ENCODE measurements at places on chromosomes 12 and 14.

DNA sequence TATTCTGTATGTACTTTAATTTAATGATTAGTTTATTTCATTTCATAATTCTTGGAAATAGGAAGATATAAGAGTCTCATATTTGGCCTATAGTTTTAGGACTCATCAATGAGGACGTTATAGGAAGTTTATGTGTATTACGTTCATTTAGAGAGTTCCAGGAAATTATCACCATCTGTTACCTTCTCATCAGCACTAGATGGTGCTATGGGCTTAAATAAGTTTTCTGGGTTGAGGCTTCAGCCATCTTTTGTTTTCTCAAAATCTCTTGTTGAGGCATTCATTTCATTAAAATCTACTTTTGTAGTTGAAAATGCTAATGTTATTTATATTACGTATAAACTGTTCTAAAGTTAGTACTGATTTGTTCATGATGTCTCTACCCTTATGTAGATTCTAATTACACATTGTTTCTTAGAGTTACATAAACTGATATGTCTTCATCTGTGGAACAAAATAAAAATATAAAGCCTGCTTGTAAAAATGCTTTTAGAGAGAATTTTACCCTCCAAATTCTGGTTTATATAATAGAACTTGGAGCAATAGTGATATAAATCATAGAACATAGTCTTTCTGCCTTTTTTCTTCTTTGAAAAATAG, 89.2 kb downstream of the CFAP54 start:
- peak; percentile 14 for DNase-seq

DNA sequence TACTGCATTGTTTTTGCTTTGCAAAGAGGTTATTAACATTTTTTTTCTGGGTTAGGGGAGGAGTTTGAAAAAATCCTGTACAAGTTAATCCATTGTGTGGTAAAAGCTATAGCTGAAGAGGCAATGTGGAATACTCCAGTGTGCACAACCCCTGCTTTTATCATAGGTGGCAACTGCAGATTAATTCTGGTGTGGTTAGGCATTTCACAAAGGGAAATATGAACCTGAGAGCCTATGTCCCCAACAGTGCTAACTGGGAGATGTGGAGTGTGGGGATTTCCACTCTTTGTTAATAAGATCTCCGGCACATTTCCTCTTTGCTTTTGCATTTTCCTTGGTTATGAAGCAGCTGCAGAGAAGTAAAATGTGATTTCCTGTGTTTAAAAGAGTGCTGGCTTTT, 33.6 kb downstream of the PRORP start:
- no peak for DNase-seq

GRCh38 chr12:116565963-116566362, 6.8 kb downstream of the MAP1LC3B2 start:
- no peak for DNase-seq

DNA sequence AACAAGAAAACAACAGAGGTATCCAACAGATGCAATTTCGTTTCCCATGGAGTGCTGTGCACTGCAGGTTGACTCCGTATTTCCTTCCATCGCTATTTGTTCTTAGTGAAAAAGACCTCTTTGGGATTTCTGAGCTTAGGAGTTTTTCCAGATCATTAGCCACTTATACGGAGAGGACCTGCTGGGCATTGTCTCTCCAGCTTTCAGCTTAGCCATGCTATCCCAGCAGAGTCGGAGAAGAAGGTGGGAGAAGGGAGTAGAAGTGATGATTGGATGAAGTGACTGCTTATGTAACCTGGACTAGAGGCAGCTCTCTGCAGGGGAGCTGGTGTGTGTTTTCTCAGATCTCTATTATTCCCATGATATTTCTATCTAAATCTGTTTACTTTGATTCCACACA, 737.7 kb downstream of the DIO2 start:
- no peak for DNase-seq

DNA sequence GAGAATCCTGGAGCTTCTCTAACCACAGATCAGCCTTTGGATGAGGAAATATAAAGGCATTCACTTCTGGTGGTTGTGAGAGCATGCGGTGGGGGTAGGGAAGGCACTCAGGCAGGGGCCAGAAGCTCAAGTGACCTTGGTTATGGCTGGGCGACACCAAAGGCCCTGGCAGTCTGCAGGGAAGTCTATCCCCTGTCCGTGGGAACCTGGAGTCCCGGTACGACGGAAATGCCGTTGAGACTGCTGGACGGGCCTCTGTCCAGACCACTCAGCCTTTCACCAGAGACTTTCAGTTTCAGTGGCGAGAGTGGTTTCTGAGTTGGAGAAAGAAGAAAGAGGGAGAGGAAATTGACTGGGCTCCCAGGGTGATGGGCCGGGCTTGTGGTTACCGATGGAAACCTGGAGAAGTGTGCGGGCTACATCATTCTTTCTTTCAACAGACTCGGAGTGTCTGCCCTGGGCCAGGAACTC, 20.9 kb downstream of the ISCA2 start:
- peak; percentile 12 for DNase-seq

DNA sequence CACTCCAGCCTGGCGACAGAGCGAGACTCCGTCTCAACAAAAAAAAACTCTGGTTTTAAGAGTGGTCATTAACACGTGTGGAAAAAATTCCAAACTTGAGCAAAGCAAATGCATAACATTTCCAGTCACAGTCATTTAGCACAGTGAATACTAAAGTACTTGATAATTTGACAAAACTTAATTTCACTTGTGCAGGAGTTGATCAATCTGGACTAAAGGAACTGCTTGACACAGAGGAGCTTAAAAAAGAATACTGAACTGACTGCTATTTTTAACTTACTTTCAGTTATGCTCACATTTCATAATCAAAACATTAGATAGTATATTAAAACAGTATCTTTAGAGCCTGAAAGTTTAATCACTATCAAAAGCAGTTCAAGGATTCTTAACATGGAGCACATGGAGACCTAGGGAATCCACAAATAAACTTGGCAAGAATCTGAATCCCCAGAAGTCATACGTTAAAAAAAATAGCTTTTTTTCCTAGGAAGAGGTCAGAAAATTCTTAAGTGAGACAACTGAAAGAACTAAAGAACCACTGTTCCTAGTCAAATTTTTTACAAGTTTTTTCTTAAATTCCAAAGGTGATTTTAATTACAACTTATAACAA, 7.4 kb downstream of the UBE2N start:
- no peak for DNase-seq

DNA sequence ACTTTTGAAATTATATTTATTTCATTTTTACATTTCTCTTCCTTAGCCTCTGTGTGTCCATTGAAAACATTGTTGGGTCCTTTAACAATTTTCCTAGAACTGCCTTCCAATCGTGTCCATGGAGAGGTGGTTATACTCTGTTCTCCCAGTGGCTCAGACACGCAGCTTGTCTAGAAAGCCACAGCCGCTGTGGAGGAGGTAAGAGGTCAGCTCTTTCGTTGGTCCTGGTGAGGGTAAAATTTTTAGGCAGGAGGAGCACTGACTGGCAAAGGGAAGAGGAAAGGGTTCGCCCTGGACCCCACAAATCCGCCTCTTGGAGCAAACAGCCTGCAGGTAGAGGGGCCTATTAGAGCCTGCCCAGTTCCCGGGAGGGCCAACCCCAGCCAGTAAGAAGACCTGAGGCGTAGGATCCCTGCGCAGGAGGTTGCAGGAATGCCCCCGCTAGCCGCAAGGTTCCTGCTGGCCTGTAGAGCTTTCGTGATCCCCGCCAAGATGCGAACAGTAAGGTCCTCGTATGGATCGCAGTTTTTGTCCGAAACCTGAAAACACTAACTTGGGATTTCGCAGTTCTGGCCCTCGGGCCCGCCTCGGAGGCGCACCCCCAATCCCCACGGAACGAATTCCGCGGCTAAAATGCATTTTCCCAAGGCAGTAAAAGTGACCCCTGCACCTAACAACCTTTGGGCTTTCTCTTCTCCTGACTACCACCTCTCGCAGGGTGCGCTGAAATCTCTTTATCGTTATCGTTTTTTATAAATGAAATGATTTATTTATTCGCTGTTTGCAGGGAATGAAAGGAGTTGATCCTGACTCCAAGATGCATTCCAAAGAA, 7.5 kb upstream of the PAX9 start:
- DNase-seq: no peak

DNA sequence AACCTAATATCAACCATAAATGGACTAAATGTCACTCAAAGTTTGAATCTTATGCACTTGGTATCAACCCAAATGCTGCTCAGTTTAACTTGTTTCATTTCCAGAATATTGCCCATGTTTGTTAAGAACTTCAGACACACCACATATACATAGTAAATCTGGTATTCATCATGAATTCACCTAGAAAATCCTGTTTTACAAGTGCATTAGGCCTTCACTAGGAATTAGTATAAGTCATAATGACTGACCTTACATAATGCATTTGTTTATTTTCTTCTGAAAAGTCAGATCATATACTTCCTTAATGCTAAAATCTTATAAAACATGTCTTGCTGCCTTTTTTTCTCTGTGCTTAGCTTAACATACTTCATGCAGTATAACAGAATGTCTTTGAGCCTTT, 66.1 kb downstream of the ABCD2 start:
- no peak for DNase-seq

DNA sequence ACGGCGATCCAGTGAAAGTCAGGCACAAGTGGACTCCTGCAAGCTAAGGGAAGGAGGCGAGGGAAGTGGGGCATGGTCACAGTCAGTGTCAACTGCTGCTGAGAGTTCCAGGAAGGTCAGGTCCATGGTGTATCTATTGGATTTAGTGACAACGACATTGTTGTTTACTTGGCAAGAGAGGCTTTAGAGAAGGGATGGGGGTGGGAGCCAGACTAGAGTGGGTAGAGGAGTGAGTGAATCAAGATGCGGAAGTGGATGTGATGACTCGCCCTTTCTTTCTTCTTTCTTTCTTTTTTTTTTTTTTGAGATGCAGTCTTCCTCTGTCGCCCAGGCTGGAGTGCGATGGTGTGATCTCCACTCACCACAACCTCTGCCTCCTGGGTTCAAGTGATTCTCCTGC, 12.5 kb downstream of the P2RX7 start:
- no peak for DNase-seq

- no peak for DNase-seq
Observed at GRCh38 chr14:26598672-26599131, 869 bp upstream of the NOVA1 start.

DNA sequence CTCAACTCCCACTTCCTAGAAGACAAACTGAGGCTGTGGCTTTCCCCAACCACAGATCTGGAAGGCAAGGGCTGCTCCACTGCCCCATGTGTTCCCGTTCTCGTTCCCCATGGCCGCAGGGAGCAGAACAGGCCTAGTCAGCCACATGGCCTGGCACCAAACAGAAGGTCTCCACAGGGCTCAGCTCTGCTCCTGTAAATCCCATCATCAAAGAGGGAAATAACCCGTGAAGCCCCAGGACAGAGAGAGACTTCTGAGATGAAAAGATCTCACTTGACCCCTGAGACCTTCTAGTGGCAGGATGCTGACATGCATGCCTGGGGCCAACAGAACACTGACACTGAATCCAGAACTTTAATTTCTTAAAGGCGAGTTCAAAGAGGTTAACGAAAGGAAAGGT, 68.9 kb downstream of the BCL11B start:
- no peak for DNase-seq

GRCh38 chr12:112418273-112418607, 507 bp upstream of the PTPN11 start:
- no peak for DNase-seq

DNA sequence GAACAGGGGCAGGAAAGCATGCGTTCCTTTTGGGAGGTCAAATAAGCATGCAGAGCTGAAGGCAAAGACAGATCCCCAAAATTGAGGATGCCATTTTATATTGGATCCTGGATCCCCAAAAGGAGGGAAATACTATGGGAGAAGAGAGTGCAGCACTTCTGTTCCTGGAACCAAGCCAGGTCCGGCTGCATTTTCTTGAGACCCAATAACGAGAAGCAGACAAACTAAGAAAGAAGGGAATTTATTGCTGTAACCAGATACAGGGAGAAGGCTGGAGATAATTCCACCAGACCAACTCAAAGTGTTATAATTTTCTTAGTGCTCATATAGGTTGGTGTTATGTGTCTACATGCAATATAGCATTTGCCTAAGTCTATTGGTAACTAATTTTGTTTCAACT, 60.8 kb downstream of the PDE6H start:
- no peak for DNase-seq

- DNase-seq: no peak
Observed at GRCh38 chr12:103697971-103698751, 111.1 kb downstream of the STAB2 start.

GRCh38 chr12:131460520-131460919, 250.4 kb upstream of the SFSWAP start:
- DNase-seq: no peak

DNA sequence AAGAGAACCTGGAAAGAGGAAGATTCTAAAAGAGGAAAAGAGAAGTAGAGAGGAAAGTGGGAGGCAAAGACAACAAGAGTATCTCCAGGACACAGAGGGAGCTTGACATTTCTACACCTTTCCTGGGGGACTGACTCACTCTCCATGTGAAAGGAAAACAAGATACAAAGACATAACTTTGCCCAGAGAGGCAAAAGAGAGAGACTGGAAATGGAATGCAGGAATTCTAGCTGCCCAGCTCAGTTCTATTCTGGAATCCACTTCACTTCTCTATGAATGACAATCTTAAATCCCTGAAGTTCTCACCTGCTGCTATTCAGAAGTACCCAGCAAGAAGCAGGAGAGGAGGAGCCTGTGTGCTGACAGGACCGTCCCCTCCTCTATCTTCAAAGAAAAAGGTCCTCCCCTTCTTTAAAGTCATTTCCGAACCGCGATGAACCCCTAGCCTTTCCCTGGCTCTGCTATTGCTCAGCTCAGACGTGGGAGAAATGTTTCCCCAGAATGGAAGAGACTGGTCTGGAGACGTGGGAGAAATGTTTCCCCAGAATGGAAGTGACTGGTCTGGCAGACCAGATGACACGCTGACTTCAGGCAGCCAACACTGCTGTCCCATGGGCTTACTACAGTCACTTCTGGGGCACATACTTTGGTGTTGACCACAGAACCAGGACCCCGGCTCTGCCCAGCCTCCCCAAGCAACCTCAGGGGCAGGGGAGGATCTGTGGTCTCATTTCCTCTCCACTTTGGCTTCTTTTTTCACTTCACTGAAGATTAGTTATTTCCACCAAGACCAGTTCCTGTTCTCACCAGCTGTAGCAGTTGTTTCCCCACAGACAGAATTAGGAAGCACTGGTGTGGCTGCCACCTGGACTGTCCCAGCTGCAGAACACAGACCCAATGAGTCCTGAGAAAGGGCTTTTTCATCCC, 8.3 kb downstream of the FMNL3 start:
- no peak for DNase-seq

GRCh38 chr12:112130441-112130998, 5.2 kb downstream of the TRAFD1 start:
- DNase-seq: no peak

DNA sequence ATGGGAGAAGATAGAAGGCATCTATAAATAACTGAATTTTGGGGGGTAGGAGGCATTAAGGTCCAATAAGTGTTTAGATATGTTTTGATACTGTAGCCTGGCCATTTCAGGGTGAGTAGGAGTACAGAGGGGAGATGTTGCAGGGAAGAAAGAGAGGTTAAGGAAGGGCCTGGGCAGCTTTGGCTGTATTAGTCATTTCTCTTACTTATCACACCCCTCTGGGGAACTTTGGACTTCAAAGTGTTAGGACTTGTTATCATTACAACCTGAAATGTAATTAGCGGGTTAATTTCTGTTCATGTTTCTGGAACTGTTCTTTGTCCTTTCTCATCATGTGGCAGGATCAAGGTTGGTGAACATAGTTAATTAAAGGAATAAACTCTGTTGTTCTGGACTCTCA, 40.3 kb downstream of the SUSD6 start:
- DNase-seq: no peak

All from NCI-H187 (cell line).